ENCODE measurements at places on chromosomes 4 and X. TPM values are rescaled to one million over a fixed set of nuclear protein-coding genes. Genes with fewer than 3 reads are reported as not detected.

Gene L1CAM
- not detected for total RNA-seq

DNA sequence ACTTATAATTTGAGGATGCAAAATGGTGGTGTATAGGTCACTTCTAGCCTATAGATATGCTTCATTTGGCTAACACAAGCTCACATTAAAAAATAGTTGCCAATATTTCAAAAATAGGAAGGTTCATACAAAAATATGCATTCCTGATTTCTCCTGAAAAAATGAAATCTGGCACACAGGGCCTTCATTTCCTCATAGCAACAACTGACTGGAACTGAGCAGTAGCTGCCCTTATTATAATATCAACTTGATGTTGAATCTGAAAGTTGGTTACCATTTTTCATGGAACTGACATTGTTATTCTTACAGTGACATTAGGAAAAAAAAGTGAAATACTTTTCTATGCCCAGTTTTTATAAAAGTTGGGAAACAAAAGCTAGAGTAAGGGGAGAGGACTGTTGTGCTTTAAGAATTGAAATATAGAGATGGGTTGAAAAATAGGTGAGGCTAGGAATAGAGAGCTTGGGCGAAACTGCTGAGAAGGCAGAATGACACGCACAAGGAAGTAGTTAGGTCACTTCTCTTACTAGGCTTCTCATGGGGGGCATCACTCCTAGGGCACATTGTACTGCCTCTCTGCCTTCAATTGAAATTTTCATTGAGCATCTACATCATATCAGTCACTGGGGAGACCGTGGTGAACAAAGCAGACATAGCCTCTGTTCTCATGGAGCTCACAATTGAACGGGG is 43.1 kb upstream of the C1GALT1C1 start:
- H3K27ac ChIP-seq, result no peak overlapping the region
- H3K4me1 ChIP-seq, result no peaks in the 10 kb centered on the region
- H3K27me3 ChIP-seq, result no peaks in the 10 kb centered on the region
- no peak overlapping the region for H3K4me3 ChIP-seq
- no peak for DNase-seq

DNA sequence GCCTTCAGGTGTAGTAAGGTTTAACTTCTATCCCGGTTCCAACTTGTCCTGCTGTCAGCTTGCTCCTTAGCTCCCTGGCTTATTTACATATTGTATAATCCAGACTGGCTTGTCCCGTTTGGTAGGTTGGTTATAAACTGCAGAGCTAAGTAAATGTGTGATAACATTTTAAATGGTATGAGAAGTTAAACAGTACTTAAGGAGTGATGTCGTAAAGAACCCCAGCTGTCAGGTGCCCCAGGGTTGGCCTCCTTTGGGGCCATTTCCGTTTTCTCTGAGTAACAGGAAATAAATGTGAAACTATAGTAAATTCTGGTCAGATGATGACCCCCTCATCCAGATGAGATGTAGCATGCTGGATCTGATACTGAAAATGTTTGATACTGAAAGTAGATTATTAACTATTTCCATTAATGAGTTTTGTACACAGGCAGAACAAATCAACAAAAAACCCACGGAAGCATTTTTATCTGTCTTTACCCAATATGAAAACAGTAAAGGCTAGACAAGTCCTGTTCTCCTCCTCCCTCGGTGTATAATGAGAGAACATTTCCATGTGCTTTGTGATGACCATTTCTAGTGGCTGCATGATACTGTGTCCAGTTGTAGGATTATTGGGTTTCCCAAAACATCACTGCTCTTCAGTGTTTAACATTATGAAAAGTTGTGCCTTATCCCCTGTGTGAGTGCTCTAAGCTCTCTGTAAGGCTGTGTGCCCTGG is 22.4 kb downstream of the GAB1 start:
- DNase-seq, result peak; percentile 33
- peaks cover 43% of the 10 kb centered on the region for H3K4me1 ChIP-seq
- H3K27ac ChIP-seq, result peak overlapping the region; percentile 75
- H3K27me3 ChIP-seq, result no peaks in the 10 kb centered on the region
- H3K36me3 ChIP-seq, result no peaks in the 10 kb centered on the region

GRCh38 chrX:10111364-10112148 is 45.2 kb upstream of the CLCN4 start:
- no peak overlapping the region for H3K4me3 ChIP-seq
- H3K27ac ChIP-seq, result peak overlapping the region; percentile 92
- peaks cover 51% of the 10 kb centered on the region for H3K4me1 ChIP-seq
- no peaks in the 10 kb centered on the region for H3K27me3 ChIP-seq
- H3K36me3 ChIP-seq, result no peaks in the 10 kb centered on the region
- DNase-seq, result no peak

- peaks cover 5% of the 10 kb centered on the region for H3K4me1 ChIP-seq
- peak; percentile 13 for DNase-seq
- H3K4me3 ChIP-seq, result no peak overlapping the region
- H3K27me3 ChIP-seq, result no peaks in the 10 kb centered on the region
- no peaks in the 10 kb centered on the region for H3K36me3 ChIP-seq
- no peak overlapping the region for H3K27ac ChIP-seq
These were observed 36.3 kb upstream of the REST start for GRCh38 chr4:56871371-56871866.

DNA sequence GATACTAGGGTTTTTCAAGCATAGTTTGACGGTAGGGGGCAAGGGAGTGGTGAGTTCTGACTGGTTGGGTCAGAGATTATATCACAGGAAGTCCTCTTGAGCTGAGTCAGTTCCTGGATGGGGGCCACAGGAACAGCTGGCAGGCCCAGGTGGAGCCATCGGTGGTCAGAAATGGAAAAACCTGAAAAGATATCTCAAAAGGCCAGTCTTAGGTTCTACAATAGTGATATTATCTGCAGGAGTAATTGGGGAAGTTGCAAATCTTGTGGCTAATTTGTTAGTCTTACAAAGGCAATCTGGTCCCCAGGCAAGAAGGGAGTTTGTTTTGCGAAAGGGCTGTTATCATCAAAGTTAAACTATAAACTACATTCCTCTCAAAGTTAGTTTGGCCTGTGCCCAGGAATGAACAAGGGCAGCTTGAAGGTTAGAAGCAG is 159.3 kb downstream of the PTCHD1 start:
- H3K4me3 ChIP-seq, result no peak overlapping the region
- no peak overlapping the region for H3K27ac ChIP-seq
- DNase-seq, result no peak
- no peaks in the 10 kb centered on the region for H3K36me3 ChIP-seq
- no peaks in the 10 kb centered on the region for H3K27me3 ChIP-seq
- H3K4me1 ChIP-seq, result peaks cover 3% of the 10 kb centered on the region
